Activated CD8-positive, alpha-beta memory T cell treated with anti-CD3 and anti-CD28 coated beads for 48 hours (primary cell): ENCODE measurements at places on chromosomes 5 and 9.

DNA sequence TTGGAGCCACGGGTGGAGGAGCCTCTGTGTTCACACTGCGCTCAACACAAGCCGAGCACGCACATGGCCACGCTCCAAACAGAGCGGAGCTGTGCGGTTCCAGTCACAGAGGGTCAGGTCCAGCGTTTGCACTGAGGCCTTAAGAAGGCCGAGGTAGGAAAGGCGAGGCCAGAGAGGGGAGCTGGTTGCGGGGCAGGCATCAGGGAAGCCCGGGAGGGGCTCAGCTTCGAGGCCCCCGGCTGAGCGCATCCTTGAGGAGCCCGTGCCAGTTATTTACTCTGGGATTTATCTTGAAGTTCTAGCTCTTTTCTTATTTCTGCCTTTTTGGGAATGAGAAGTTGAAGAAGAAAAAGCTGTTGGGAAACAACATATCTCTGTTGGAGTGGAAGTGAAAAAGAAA, 140.8 kb downstream of the IRX1 start:
- no peak for DNase-seq

DNA sequence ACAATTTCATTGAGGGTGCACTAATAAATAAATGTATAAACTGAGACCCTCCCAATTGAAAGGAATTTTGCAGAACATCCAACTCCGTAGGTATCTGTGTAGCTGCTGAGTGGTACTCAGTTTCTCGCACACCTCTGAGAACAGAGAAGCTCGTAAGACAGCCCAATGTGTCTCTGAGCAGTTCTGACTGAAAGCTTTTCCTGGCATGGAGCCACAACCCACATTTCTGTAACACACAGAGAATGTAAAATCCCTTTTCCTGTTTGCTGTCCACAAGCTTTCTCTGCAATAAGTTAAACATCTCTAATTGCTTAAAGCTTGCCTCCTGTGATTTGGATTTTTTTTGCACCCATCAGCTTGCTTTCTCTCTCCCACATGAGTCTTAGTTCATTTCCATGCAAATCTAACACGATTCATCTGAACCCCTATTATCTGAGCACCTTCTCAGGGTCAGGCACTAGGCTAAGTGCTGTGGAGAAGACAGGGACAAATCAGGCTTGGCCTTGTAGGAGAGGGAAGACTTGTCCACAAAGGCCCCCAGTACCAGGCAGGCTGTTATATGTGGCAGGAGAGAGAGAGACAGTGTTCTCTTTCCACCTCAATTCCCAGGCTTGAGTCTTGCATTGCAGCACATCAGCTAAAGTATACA, 44.2 kb upstream of the COL15A1 start:
- no peak for DNase-seq

DNA sequence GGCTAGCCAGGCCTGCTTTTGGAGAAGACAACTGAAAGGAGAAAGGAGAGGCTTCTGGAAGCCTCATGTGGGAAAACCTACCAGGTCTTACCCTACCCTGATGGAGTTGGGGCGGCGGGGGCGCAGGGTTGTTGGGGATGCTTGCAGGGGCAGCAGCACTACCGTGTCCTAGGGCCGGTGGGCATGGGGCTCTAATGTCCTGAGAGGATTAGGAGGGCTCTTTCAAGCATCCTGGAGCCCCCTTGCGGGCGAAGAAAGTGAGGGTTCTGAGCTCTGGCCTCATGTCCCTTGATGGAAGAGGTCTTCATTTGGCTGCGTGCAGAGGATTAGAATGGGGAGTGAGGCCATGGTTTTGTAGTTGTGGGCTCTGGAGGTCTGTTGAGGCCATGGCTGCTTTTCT, 86.9 kb upstream of the PITX1 start:
- DNase-seq: no peak

- DNase-seq: no peak
Observed at GRCh38 chr9:131174681-131175239, 49.4 kb downstream of the NUP214 start.
